ENCODE measurements at places on chromosomes 2 and 18. TPM values are rescaled to one million over a fixed set of nuclear protein-coding genes. Genes with fewer than 3 reads are reported as not detected.

DNA sequence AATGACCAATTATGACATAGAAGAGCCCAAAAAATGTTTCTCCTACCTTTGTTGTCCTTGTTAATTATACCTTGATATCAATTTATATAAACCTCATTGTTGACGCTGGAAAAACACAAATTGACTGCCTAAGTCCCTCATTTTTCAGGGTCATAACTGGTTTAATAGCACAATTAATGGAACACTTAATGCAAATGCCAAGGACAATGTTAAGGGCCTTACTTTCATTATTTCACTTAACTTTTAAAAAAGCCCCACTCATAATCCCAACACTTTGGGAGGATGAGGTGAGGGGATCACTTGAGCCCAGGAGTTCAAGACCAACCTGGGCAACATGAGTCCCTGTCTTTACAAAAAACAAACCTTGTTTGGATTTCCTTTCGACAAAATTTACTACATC lies 3.5 kb upstream of the STPG4 start:
- no peak for DNase-seq
- peaks cover 26% of the 10 kb centered on the region for H3K4me1 ChIP-seq
- H3K27me3 ChIP-seq: no peaks in the 10 kb centered on the region
- H3K27ac ChIP-seq: no peak overlapping the region
- no peak overlapping the region for H3K4me3 ChIP-seq
- peaks cover 72% of the 10 kb centered on the region for H3K36me3 ChIP-seq

- H3K4me1 ChIP-seq: no peaks in the 10 kb centered on the region
- no peaks in the 10 kb centered on the region for H3K27me3 ChIP-seq
- H3K36me3 ChIP-seq: no peaks in the 10 kb centered on the region
- no peak overlapping the region for H3K4me3 ChIP-seq
- DNase-seq: no peak
Measured at GRCh38 chr2:51105811-51106210, 73.9 kb upstream of the NRXN1 start.

DNA sequence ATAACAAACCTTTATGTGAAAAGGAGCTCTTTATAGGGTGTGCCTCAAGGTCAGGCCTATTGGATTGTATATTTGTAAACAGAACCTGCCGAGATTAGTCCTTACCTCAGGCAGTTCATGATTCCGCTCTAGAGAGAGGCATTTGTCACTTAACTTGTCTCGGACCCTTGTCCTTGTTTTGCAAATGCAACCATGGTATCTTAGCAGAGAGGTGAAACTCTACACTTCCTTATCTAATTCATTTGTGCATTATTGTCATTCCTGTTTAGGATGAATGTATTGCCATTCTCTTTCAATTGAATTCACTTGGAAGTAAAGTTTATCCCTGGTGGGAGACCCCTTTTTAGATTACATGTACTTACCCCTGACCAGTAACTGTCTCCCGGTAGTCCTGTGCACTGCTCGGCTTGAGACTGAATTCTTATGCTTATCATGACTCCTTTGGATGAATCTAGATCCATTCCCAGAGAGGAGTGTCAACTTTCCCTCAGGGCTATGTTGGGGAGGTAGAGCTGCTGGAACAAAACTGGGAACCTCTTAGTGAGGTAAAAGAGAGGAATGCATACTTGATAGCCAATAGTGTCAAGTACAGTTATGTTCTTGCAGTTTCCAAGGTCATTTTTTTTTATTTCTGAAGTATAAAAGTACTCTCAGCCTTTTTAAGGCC lies 46.6 kb downstream of the SGPP2 start:
- no peaks in the 10 kb centered on the region for H3K4me1 ChIP-seq
- H3K36me3 ChIP-seq: no peaks in the 10 kb centered on the region
- no peak overlapping the region for H3K27ac ChIP-seq
- peaks cover 1% of the 10 kb centered on the region for H3K27me3 ChIP-seq

Gene ALPP
- not detected for total RNA-seq

Gene TMEM185B
- total RNA-seq: 19.2 TPM

GRCh38 chr2:201777869-201778268 lies 2.9 kb downstream of the ALS2 start:
- peaks cover 41% of the 10 kb centered on the region for H3K4me1 ChIP-seq
- no peaks in the 10 kb centered on the region for H3K36me3 ChIP-seq
- no peak for DNase-seq
- no peak overlapping the region for H3K4me3 ChIP-seq

Gene LPIN1
- 54.0 TPM for total RNA-seq

Gene PLGLB1
- 3.2 TPM for total RNA-seq

- H3K36me3 ChIP-seq: no peaks in the 10 kb centered on the region
- peaks cover 42% of the 10 kb centered on the region for H3K27me3 ChIP-seq
- no peak for DNase-seq
- no peak overlapping the region for H3K4me3 ChIP-seq
- H3K27ac ChIP-seq: no peak overlapping the region
- H3K4me1 ChIP-seq: no peaks in the 10 kb centered on the region
Measured at GRCh38 chr18:22826726-22827125, 106.4 kb upstream of the RBBP8 start.

- H3K27ac ChIP-seq: peak overlapping the region; percentile 82
- H3K36me3 ChIP-seq: peaks cover 11% of the 10 kb centered on the region
- peak; percentile 22 for DNase-seq
- H3K4me1 ChIP-seq: peaks cover 42% of the 10 kb centered on the region
- peaks cover 3% of the 10 kb centered on the region for H3K27me3 ChIP-seq
- H3K4me3 ChIP-seq: peak overlapping the region; percentile 82
Measured at GRCh38 chr2:200305797-200306195, 697 bp upstream of the SPATS2L start.

- H3K27ac ChIP-seq: no peak overlapping the region
- H3K36me3 ChIP-seq: no peaks in the 10 kb centered on the region
- DNase-seq: no peak
Measured at GRCh38 chr18:35455926-35456763, 41.6 kb downstream of the INO80C start.

DNA sequence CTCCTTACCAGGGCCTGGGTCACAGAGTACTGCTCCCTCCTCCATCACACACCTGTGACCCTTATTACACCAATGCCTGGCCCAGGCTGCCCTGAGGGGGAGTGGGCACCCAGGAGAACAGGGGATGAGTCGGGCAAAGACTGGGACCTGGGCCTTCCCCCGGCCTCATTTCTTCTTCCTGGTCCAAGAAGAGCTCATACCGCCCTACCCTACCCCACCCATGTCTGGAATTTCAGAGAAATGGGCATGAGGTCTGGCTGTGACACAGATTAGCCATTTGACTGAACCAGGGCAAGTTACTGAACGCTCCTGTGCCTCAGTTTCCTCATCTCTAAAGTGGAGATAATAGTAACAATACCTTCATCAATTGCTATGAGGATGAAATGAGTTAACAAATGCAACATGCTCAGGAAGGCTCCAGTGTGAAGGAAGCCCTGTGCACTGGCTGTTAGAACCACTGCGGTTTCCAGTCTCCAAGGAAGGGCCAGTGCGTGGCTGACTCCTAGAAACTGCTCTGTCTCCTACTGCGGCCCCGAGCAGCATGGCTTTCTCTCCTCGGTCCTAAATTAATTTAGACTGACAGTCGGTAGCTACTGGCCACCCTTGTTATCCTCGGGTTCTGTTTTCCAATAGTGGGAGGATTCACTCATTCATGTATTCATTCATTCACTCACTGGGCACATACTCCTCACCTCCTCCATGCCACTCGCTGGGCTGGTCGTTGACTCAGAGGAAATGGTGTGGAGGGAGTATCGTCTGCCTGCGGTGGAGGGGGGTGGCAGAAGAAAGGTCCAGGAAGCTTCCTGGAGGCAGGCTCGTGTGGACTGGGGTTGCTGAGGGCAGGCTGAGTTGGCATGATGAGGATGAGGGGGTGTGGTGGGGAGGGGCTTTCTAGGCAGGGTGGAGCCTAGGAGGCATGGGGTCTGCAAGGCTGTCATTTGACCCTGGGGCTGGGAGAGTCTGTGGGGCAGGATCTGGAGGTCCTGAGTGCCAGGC lies 175.6 kb downstream of the GLI2 start:
- DNase-seq: no peak
- no peaks in the 10 kb centered on the region for H3K27me3 ChIP-seq
- H3K27ac ChIP-seq: no peak overlapping the region

DNA sequence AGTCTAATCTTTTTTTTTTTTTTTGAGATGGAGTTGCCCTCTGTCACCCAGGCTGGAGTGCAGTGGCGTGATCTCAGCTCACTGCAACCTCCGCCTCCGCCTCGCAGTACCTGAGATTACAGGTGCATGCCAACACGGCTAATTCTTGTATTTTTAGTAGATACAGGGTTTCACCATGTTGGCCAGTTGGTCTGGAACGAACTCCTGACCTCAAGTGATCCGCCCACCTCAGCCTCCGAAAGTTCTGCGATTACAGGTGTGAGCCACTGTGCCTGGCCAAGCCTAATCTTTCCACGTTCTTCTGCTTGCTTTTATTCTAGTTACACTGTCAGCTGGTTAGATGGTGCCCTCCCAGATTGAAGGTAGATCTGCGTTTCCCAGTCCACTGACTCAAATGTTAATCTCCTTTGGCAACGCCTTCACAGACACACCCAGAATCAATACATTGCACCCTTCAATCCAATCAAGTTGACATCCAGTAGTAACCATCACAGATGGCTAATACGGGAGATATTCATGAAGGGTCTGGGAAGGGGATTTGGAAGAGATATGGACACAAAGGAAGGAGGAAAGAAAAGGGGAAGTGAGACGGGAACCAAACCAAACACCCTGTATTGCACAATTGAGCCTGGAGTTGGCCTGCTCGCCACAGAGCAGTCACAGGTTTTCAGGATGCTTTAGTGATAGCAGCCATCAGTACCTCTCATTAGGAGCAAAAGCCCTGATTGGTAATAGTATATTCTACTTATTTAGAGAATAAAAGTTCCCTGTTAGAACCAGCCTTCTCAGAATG lies 229.8 kb downstream of the PIK3C3 start:
- no peaks in the 10 kb centered on the region for H3K36me3 ChIP-seq
- DNase-seq: no peak
- H3K4me3 ChIP-seq: no peak overlapping the region
- no peaks in the 10 kb centered on the region for H3K27me3 ChIP-seq
- H3K4me1 ChIP-seq: no peaks in the 10 kb centered on the region

Gene ADD2
- 1.3 TPM for total RNA-seq

DNA sequence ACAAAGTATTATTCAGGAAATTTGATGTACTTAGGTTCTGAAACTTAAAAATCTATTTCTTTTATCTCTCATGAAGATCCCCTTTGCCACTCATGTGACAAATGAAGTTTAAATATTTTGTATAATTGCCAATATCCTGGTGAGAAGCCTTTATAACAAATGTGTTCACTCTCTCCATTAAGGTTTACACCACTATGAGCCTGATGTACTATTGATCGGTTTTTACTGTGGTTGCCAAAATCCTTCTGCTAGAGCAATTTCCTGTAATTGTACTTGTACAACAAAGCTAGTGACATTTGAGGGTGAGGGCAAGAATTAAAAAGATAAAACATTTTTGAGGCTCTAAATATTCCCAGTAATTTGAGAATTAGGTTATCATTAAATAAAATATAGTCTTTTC lies 222.3 kb upstream of the CDH19 start:
- H3K27me3 ChIP-seq: no peaks in the 10 kb centered on the region
- no peaks in the 10 kb centered on the region for H3K36me3 ChIP-seq
- H3K4me1 ChIP-seq: no peaks in the 10 kb centered on the region
- no peak overlapping the region for H3K4me3 ChIP-seq
- H3K27ac ChIP-seq: no peak overlapping the region
- no peak for DNase-seq

Gene EIPR1
- total RNA-seq: 34.3 TPM

DNA sequence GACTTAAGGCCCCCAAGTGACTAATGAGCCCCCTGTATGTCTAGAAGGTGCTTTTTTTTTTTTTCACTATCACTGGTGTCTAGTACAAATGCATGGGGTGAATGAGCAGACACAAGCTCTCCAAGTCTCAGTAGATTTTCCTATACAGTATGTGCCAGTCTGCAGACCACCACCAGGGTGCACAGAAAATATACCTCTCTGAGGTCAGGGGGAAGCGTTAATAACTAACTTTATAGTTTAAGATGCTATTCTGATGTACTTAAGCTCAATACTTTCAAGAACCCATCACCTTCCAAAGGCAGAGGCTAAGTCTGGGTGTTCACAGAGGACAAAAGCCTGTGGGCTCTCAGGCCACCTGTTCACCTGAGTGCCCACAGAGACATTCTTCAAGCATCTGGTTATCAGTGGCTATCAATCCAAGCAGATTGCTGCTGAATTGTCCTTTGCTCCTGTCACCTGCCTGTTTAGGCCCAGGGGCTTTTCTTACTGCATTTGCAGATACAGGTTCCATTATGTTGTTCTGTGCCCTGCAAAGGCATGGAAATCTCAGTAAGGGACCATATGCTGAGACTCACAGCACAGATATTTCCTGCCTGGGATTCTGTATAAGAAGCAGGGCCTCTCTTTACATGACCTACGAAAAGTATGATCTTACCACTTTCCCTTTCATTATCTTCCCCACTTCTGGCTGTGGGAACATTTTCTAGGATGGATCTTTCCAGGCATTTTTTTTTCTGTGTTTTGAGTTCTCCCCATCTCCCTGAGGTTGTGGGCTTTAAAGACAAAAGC lies 534.6 kb downstream of the TNS1 start:
- no peaks in the 10 kb centered on the region for H3K36me3 ChIP-seq
- no peaks in the 10 kb centered on the region for H3K4me1 ChIP-seq
- no peak overlapping the region for H3K4me3 ChIP-seq
- no peak for DNase-seq

DNA sequence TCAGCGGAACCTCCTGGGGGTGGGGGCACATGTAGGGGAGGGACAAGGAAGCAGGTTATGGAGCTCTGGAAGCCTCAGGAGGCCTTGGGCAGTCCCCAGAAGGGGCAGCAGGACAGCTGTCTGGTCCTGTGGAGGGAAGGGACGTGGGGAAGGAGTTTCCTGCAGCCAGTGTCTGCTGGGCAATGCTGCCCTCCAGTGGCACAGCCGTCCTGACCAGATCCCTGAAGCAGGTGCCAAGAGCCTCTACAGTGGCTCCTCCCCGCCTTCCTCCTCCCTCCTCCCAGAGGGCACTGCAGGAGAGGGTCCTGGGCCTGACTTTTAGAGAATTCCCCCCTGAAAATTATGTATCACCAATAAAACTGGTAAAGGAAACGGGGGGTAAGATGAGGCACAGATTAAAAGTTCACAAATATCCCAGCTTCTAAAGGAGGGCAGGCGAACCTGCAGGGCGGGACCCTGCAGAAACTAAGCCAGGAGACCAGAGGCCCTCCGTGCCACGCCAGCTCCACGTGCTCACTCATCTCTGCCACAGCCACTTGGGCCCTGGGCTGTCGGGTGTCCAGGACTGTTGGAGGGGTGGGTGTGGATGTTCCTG lies 258.5 kb downstream of the TWIST2 start:
- DNase-seq: no peak
- no peak overlapping the region for H3K27ac ChIP-seq
- H3K27me3 ChIP-seq: no peaks in the 10 kb centered on the region
- no peak overlapping the region for H3K4me3 ChIP-seq
- peaks cover 17% of the 10 kb centered on the region for H3K36me3 ChIP-seq

Gene SNRNP200
- total RNA-seq: 156 TPM

Gene TMEM247
- total RNA-seq: not detected

- no peaks in the 10 kb centered on the region for H3K36me3 ChIP-seq
- H3K27ac ChIP-seq: no peak overlapping the region
- H3K4me1 ChIP-seq: peaks cover 2% of the 10 kb centered on the region
- DNase-seq: no peak
- H3K27me3 ChIP-seq: no peaks in the 10 kb centered on the region
Measured at GRCh38 chr2:55175254-55176093, 56.6 kb downstream of the CLHC1 start.

Gene SLC5A7
- total RNA-seq: not detected

Gene AMER3
- total RNA-seq: not detected

- no peaks in the 10 kb centered on the region for H3K4me1 ChIP-seq
- H3K27me3 ChIP-seq: peaks cover 6% of the 10 kb centered on the region
- no peak overlapping the region for H3K4me3 ChIP-seq
- no peak for DNase-seq
- no peak overlapping the region for H3K27ac ChIP-seq
- no peaks in the 10 kb centered on the region for H3K36me3 ChIP-seq
Measured at GRCh38 chr2:165681841-165682240, 112.2 kb downstream of the GALNT3 start.

All from activated CD4-positive, alpha-beta memory T cell treated with anti-CD3 and anti-CD28 coated beads, Interleukin-2, amount 10 ng/mL, durations not matched to agents 7 days and 5 days (primary cell).